ENCODE measurements at places on chromosomes 3 and 15. TPM values are rescaled to one million over a fixed set of nuclear protein-coding genes. Genes with fewer than 3 reads are reported as not detected.

The CLSTN2 gene
- 12.3 TPM for polyA plus RNA-seq

The ACSBG1 gene
- 0.32 TPM for polyA plus RNA-seq

The FSD2 gene
- polyA plus RNA-seq = not detected

The BFSP2 gene
- not detected for polyA plus RNA-seq

The EFCAB12 gene
- polyA plus RNA-seq = 0.32 TPM

The SLC30A4 gene
- 7.1 TPM for polyA plus RNA-seq

The TMEM266 gene
- 17.6 TPM for polyA plus RNA-seq

The SPATA12 gene
- not detected for polyA plus RNA-seq

The SLC6A20 gene
- not detected for polyA plus RNA-seq

The MITF gene
- polyA plus RNA-seq = not detected

The ADGRG7 gene
- polyA plus RNA-seq = not detected

The GOLGA6A gene
- 0.50 TPM for polyA plus RNA-seq

The CACNA2D2 gene
- 7.8 TPM for polyA plus RNA-seq

The GRAMD1C gene
- polyA plus RNA-seq = 31.0 TPM

The RHCG gene
- polyA plus RNA-seq = 0.32 TPM

The ZXDC gene
- polyA plus RNA-seq = 26.5 TPM

The ETV5 gene
- polyA plus RNA-seq = 0.30 TPM

The GOLGA8R gene
- not detected for polyA plus RNA-seq

The TRPM1 gene
- polyA plus RNA-seq = not detected

The CPN2 gene
- polyA plus RNA-seq = not detected

The SAMD7 gene
- polyA plus RNA-seq = not detected

The GDPGP1 gene
- polyA plus RNA-seq = 4.3 TPM

The CADM2 gene
- 4.2 TPM for polyA plus RNA-seq

The HRG gene
- polyA plus RNA-seq = not detected

The CEMIP gene
- 0.04 TPM for polyA plus RNA-seq
